Stimulated activated CD8-positive, alpha-beta memory T cell treated with anti-CD3 and anti-CD28 coated beads, Interleukin-4, amount 100 ng/mL, for 1 hour (primary cell): ENCODE measurements at places on chromosomes 13 and 19.

DNA sequence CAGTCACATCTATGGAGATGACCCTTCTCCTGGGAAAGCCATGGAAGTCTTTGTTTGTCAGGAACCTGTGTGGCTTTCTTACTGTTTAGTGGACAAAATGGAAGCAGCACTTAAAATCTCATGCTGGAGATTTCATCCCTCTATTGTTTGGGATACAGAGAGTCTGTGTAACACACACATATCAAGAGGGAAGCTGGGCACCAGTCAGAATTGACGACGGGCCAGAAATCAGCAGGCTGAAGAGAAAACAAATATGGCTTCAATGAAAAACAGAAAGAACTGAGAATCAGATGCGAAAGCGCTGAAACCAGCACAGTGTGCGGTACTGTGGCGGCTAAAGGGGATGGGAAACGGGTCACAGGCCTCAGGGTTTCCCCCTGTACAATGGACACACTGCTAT lies 72.2 kb upstream of the WASF3 start:
- no peak for DNase-seq

- DNase-seq = no peak
Observed at GRCh38 chr13:114025405-114025713, 51.5 kb upstream of the C13orf46 start.

DNA sequence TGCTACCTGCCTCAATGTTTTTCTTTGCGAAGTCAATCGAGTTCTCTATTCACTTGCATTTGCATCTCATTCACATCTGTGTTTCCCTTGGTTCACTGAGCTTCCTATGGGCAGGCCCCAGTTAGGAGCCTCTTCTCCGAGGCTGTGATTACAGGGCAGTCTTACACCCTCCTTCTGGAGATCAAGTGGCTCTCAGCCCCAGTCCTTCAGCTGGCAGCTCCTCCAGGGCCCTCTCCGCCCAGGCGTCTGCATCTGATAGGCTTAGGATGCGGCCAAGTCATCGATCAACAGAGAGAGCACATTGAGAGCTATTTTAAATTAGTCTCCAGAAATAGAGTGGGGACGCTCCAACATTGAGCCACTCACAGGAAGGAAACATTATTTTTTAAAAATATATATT lies 44.2 kb downstream of the MBNL2 start:
- no peak for DNase-seq

GRCh38 chr13:38804061-38804460 lies 117.2 kb downstream of the FREM2 start:
- DNase-seq = no peak

DNA sequence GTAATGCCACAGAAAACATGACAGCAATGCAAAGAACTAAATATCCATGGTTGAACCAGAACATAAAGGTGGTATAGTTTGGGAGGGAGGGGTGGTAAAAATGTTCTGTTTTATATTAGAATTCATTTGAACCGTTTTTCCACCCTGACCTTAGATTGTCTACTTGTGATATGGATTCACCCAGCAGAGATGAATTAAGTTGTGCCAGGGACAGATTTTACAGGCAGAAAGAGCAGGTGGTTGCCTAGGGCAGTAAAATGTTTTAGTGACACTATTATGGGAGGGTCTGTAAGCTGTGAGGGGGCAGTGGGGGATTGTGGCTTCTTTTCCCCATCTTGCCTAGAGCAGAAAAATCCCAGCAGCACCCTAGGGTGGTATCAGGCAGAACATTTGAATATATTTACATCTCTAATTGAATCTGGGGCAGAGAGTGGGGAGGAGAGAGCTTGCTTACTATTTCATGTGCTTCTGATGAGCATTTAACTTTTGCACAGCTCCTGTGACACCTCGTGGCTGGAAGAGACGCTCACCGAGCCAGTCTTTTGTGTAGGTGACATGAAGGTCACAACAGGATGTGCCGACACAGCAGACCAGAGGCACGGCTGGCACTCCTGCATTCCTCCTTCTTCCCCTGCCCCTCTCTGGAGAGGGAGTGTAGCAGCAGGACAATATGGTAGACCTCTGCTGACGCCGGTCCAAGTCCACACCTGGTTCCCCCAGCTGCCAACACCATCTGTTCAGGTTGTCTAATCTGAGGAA lies 452.3 kb downstream of the IRS2 start:
- DNase-seq = no peak

DNA sequence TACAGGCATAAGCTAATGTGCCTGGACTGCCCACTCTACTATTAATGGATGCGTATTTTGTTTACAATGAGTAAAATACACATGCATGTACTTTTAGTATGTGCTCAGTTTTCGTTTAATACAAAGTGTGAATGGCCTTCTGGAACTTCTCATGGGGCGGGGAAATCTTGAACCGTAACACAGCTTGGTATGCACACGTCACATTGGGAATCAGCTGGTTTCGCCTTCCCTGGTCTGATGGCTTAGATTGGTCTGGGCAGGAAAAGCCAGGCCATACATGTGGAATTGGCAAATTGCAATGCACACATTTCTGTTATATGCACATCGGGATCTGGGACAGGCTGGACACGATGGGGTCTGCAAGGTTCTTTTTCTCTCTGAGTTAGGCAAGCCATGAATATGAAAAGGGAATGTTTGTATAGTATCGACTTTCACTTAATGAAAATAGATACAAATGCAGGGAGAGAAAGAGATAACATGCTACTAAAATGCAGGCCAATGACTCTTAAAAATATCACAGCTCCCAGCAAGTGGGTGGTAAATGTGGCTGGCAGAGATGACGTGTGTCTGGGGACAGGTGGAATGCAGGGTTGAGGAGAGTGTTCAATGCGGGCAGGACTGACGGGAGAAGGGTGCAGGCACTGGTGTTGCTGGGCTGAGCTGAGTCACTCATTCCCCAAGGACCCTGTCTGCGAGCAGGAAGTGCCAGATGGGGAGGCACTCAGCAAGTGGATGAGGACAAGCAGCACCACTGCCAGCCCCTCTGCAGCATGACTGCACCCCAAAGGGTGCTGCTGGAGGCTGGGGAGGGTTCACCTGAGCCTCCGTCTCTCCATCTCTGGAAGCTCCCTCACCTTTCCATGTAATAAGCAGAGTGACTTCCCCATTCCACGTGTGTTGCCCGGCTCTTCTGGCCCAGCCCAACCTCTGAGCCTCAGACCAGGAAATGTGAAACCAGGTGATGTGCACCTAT lies 204.0 kb upstream of the GPR12 start:
- no peak for DNase-seq

- DNase-seq = no peak
Observed at GRCh38 chr19:29476528-29476927, 49.3 kb upstream of the VSTM2B start.
